ENCODE measurements at places on chromosomes 5 and 9.

DNA sequence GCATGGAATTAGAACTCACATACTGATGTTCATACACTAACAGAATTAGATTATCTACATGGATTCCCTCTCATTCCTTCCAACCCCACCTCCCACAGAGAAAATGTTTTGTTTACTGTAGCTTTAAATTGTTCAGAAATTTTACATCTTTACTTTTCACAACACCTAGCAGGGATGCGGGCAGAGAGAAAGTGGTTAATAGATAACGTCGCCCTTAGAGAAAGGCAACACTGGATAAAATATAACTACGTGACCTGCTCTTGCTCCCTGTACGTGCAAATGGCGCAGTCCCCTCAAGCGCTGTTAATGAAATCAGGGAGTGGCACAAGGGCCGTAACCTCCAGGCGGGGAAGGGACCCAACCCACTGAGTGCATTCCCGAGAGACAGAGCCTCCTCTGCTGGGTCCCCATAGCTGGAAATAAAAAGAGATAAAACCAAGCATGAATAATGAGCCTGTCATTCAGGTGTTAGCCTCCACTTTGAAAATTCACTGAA lies 125.3 kb upstream of the DAPK1 start:
- no peak for DNase-seq

- no peak for DNase-seq
Measured at GRCh38 chr9:134195558-134195957, 31.2 kb upstream of the RNU6ATAC start.

- DNase-seq, result no peak
Measured at GRCh38 chr5:122576256-122577016, 198.4 kb upstream of the SNX2 start.

- no peak for DNase-seq
Measured at GRCh38 chr5:180332051-180332517, 21.1 kb downstream of the GFPT2 start.

- DNase-seq, result no peak
Measured at GRCh38 chr5:2534251-2534650, 217.2 kb downstream of the IRX2 start.

DNA sequence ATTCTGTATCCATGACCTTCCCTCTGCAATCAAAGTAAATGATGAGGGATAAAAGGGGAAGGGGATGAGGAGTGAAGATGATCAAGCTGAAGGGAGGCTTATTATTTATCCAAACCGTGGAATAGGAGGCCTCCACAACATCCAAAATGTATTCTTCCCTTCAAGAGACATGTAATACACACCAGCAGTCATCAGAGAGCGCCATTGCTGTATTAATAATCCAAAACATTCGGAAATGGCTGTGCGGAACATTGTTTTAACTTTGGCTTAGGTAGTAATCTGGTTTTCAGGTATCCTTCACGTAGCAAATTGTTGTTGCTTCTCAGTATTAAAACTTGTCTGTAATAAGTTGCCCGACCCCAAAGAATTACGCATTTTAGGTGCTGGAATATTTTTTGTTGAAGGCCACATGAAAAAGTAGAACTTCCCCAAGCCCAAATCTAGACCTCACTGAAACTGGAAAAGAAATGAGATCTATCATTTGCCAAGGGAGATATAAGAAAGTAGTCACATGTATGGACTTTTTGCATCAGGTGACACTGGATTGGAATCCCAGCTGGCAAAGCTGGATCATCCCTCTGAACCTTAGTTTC lies 2.6 kb upstream of the BOD1 start:
- DNase-seq, result peak; percentile 38

DNA sequence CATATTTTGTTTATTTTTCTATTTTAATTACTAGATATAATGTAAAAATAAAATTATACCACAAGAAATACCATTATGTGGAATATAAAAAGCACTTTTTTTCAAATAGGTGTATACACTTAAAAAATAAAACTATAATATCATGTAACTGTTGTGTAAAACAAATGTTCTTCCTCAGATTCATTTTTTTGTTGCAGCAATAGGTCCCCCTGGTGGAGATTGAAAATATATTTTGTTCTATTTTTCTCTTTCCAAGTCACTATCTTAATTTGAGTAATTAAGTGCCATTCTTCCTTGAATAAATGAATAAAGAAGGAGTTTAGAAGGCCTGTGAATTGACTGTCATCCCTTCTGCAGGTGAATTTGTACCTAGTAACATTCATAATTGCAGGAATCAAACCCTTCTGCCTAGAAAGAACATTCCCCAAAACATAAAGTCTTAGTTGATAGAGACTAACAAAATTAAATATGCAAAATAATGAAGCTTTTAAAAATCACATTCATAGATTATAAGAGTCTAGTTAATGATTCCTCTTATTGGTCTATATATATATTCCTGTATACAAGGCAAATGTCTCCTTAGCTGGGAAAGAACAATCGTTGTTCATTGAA lies 23.4 kb downstream of the CETN3 start:
- no peak for DNase-seq

GRCh38 chr5:65426656-65427055 lies 55.1 kb downstream of the ADAMTS6 start:
- DNase-seq, result no peak

DNA sequence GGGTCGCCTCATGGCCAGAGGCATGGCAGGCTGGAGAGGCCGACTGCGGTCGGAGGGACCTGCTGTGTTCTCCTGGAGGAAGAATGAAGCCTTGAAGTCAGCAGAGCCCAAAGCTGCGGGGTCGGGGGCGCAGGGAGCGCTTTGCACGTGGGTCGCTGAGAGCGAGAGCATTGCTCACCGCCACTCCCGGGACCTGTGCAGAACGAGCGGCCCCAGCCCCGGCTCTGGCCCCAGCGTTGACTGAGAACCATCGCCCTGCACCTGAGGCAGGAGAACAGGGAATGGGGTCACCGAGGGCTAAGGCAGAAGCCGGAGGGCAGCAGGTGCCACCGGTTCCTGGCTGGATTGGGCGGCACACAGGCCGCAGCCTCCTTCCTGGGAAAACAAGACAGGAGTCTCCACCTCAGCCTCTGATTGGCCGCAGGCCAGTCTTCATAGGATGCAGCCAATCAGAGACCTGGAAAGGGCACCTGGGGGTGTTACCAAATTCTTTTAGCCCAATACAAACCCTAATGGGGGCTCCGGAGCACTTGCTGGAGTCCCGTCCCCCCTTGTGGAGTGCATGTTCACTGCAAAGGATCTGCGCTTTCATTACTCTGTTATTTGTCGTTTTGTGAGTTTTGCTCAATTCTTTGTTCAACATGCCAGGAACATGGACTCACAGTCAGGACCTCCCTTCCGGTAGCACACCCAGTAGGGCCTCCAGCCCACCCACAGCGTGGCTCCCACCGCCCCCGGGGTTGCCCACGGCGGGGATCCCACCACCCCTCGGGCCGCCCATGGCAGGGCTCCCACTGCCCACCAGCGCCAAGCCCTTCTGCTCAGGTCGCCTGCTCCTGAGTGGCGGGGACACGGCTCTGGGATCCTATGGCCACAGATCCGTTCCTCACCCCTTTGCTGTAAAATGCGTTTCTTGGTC lies 24.7 kb upstream of the SLC6A19 start:
- DNase-seq, result no peak

DNA sequence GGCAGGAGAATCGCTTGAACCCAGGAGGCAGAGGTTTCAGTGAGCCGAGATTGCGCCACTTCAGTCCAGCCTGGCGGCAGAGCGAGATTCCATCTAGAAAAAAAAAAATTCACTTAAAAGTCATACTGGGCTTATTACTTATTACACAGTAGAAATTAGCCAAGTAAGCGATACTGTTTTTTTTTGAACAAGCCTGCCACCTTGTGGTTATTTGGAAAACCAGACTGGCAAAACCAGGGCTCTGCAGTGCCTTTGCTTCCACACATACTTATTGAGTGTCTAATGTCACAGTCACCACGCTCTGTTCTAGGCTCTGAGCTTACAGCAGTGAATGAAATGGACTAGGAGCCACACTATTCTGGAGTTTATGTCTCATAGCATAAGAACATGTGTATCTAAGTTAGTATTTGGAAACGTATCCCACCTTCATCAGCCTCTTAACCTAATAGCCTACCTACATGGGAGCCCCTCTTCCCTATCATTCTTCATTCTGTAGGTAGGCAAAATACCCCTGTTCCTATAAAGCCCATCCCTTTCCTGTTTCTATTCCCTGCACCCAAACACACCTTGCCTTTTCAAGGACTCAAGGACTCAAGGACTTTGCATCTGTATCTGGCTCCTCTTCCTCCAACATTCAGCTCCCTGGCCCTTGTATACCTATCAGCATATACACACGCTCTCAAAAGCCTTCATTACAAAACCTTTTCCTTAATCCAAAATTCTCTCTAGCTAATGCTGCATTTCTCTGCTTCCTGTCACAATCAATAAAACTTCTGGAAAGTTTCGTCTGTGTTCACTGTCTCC lies 13.9 kb upstream of the BASP1 start:
- DNase-seq, result no peak

DNA sequence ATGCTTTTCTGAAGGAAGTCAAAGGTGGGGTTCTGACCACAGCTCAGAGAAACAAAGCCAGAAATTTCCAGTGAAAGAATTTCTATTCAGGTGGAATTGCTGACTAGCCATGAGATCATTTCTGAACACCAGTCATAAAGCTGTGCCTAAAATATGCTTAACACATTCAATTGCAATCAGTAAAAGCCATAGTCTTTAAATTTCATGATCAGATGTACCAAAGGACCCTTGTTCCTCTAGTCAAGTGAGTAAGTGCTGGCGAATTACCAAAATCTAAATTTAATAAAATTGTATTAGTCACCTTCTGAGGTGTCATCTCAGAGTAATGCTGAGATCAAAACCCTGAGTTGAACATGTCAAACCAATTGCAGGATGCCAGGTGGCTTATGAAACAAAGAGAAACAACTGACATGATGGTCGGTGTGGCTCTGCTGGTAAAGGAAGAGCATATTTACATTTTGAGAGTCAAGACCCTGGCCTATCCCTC lies 334.2 kb upstream of the CCNH start:
- no peak for DNase-seq

- no peak for DNase-seq
Measured at GRCh38 chr9:78103971-78104433, 72.4 kb upstream of the GNAQ start.

DNA sequence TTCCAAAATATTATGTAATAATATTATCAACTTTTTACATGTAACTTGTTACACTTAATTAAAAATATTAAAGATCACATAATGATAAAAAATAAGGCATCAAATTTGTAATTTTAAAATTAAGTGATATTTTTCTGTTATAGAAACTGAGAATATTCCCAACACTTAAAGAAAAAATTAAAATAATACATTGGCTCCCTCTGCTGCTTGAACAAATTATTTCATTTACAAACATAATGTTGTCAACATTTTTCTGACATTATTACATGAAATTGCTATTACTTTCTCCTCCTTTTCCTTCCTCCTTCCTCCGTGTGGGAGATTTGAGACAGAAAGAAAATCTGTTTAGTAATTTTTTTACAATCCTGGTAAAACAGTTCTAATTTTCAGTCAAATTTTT lies 42.3 kb downstream of the RNF180 start:
- DNase-seq, result no peak

GRCh38 chr5:151863566-151863965 lies 61.1 kb downstream of the GLRA1 start:
- no peak for DNase-seq

DNA sequence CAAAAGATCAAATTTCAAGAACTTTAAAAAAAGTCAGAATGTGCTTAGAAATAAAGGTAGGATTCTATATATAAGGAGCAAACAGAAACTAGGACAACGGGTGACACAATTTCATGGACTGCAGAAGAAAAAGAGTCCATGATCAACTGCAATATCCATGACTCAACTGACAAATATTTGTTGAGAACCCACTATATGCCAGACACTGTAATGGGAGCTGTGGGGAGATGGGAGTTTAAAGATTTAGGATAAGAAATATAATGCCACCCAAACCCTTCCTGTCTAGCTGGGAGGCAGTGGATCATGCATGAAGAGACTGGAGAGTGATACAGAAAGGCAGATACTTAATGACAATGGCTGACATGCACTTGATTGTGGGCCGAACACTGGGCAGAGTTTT lies 27.6 kb upstream of the CCDC112 start:
- no peak for DNase-seq

- no peak for DNase-seq
Measured at GRCh38 chr5:54852007-54852406, 133.4 kb downstream of the ESM1 start.

DNA sequence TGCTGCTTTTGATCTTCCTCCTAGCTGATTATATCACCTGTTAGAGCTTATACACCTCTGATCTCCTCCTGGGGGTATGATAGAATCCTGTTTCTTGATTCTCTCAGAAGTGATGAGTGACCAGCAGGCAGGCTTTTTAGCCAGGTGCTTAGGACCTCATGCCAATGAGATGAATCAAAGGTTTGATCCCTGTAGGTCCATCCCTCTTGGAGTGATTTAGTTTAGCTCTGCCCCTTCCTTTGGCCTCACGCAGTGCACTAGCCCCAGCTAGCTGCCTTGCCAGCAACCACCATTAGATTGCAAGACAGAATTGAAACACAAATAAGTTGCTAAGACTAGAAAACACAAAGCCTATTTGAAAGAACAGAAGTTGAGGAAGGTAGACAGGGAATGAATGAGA lies 84.4 kb downstream of the ZSWIM6 start:
- DNase-seq, result no peak

GRCh38 chr5:72245546-72245945 lies 74.5 kb downstream of the MRPS27 start:
- no peak for DNase-seq

GRCh38 chr9:3118081-3118480 lies 274.2 kb upstream of the PUM3 start:
- DNase-seq, result no peak

- DNase-seq, result no peak
Measured at GRCh38 chr9:88871669-88872068, 119.6 kb upstream of the S1PR3 start.

GRCh38 chr5:168022446-168023169 lies 268.8 kb upstream of the WWC1 start:
- DNase-seq, result no peak

DNA sequence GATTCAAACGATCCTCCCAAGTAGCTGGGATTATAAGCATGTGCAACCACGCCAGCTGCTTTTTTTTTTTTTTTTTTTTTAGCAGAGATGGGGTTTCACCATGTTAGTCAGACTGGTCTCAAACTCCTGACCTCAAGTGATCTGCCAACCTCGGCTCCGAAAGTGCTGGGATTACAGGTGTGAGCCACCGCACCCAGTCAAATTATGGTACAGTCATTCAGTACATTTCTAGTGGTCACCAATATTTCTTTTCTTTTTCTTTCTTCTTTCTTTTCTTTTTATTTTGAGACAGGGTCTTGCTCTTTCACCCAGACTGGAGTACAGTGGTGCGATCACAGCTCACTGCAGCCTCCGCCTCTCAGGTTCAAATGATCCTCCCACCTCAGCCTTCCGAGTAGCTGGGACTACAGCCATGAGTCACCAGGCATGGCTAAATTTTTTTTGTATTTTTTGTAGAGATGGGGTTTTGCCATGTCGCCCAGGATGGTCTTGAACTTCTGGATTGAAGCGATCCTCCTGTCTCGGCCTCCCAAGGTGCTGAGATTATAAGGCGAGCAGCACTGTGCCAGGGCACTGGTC lies 25.4 kb upstream of the DCP2 start:
- DNase-seq, result no peak

- no peak for DNase-seq
Measured at GRCh38 chr5:138603249-138603920, 28.2 kb upstream of the HSPA9 start.
